ENCODE measurements at places on chromosomes 6 and 20.

GRCh38 chr20:9329355-9330101, 184.9 kb upstream of the LAMP5 start:
- DNase-seq = no peak

GRCh38 chr6:6694825-6695624, 106.5 kb downstream of the LY86 start:
- DNase-seq = peak; percentile 12

DNA sequence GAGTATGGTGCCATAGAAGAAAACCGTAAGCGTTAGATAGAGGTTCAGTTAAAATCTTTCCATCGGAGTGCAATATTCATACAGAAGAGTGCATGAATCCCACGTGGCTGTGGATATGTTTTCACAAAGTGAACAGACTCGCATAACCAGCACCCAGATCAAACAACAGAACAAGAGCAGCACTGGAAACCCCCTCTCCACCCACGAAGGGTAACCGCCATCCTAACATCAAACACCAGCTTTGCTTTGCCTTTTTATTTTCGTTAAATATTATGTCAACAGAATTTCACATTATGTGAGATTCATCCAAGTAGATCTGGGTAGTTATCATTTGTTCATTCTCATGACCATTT, 4.7 kb downstream of the GTSF1L start:
- no peak for DNase-seq

- no peak for DNase-seq
Measured at GRCh38 chr6:119333707-119334295, 15.8 kb downstream of the MAN1A1 start.

DNA sequence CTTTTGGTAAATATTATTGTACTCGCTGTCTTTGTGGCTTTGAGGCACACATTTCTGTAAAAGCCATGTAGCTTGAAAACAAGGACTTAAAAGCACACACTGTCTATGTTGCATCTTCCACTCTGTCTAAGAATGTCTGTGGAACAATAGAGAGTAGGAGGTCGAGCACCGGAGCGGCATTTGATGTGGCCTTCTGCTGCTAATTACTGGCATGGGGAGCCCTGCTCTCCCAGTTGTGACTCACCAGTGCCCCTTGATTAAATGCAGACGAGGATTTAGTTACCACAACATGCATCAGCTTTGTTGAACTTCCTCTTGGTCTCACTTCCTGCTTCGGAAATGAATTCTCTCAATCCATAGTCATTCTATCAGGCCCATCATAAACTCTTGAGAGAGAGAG, 680.7 kb upstream of the SLC35B3 start:
- no peak for DNase-seq

All from inflammatory macrophage (primary cell).